ENCODE measurements at places on chromosomes 6 and 20.

DNA sequence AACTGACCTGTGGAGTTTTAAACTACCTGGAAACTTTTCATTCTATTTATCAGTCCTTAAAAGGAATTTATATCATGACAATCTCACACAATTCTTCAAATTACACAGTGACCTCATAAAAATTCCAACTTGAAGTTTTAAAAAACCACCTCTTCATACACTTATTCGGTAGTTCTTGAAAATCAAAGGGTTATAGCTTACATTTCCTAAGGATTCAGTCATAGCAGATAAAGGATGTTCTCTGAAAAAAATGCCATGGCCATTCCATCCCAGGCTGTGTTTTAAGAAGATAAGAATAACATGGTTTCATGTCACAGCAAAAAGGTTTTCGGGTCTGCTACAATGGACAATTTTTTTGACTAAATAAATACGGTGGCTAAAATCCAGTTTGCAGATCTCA lies 41.2 kb downstream of the GOPC start:
- H3K27me3 ChIP-seq, result no peaks in the 10 kb centered on the region
- DNase-seq, result no peak
- H3K27ac ChIP-seq, result no peak overlapping the region
- no peaks in the 10 kb centered on the region for H3K36me3 ChIP-seq
- no peak overlapping the region for H3K4me3 ChIP-seq
- H3K4me1 ChIP-seq, result no peaks in the 10 kb centered on the region

GRCh38 chr6:137811121-137811915 lies 55.7 kb upstream of the TNFAIP3 start:
- no peak overlapping the region for H3K4me3 ChIP-seq
- no peaks in the 10 kb centered on the region for H3K4me1 ChIP-seq
- peak overlapping the region; percentile 42 for H3K27ac ChIP-seq
- no peaks in the 10 kb centered on the region for H3K27me3 ChIP-seq

DNA sequence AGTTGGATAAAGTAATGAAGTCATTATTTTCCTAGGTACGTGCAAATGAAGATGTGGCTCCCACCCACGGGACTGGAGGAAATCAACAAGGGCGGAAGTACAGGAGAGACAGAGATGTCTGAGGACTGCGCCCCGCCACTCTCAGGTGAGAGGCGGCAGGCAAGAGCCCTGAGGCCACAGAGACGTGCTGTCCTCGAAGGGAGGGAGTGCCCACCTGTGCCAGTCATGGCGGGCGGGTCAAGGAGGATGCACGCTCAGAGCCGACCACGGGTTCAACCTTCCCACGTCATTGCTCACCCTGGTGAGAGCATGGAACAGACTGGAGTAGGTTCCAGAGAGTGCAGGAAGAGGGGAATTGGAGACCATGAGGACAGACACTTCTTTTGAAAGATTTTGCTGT lies 12.7 kb downstream of the CST8 start:
- H3K36me3 ChIP-seq, result no peaks in the 10 kb centered on the region
- H3K4me1 ChIP-seq, result no peaks in the 10 kb centered on the region
- no peak overlapping the region for H3K4me3 ChIP-seq
- H3K27ac ChIP-seq, result no peak overlapping the region

DNA sequence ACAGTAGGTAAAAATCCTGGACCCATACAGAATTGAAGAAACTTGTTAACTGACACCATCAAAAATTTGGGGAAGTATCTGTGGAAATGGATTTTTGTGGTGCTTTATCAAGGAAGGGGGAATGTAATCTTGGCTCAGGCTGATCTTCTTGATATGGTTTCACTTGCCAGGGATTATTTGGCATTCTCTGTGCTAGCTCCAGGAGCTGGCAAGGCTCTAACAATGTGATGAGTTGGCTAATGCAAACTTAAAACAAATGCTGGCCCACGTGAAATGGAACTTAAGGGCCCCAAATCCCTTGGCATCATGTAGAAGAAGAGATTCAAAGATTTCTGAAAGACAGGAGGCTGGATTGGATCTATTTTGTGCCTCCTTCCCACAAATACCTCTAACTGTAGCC lies 13.1 kb downstream of the KCNS1 start:
- H3K36me3 ChIP-seq, result peaks cover 2% of the 10 kb centered on the region
- H3K4me1 ChIP-seq, result no peaks in the 10 kb centered on the region
- DNase-seq, result no peak

DNA sequence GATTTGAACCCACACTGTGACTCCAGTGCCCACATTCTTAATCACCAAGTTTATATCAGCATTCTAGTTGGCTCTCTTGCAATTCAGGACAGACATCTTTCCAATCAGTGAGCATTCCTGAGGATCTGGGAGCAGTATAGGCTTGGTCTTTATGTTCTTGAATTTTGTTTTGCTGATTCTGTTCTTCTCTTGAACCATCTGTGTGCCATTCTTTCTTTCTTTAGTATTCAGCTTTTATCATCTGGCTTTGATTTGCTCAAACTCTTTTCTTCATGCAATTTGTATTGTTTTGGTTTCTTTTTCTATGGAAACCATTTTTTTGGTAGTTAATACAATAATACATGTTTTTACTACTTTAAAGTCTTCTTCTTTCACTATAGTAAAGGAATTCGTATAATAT lies 162.4 kb downstream of the CD109 start:
- DNase-seq, result no peak
- no peaks in the 10 kb centered on the region for H3K36me3 ChIP-seq
- H3K27me3 ChIP-seq, result no peaks in the 10 kb centered on the region
- H3K4me1 ChIP-seq, result no peaks in the 10 kb centered on the region
- H3K4me3 ChIP-seq, result no peak overlapping the region

DNA sequence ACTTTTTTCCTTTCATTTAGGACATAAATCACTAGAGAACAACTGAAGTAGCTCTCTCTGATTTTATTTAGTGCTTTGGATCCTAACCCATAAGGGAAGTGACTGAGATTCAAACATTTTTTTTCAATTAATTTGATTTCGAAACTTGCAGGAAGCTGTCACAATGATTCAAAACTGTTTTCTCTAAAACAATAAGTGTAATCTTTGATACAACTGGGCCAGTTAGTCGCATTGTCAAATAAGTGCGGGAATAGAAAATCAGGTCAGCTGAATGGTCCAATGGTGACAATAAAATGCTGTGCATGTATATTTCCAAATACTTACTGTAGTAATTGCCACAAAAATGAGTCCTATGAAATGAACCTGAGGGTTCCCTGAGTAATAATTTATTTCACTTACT lies 930.8 kb downstream of the TFAP2A start:
- no peaks in the 10 kb centered on the region for H3K4me1 ChIP-seq
- no peak overlapping the region for H3K27ac ChIP-seq
- no peak overlapping the region for H3K4me3 ChIP-seq
- H3K36me3 ChIP-seq, result no peaks in the 10 kb centered on the region
- DNase-seq, result no peak
